NB4 (cell line): ENCODE measurements at places on chromosomes 7 and 10.

DNA sequence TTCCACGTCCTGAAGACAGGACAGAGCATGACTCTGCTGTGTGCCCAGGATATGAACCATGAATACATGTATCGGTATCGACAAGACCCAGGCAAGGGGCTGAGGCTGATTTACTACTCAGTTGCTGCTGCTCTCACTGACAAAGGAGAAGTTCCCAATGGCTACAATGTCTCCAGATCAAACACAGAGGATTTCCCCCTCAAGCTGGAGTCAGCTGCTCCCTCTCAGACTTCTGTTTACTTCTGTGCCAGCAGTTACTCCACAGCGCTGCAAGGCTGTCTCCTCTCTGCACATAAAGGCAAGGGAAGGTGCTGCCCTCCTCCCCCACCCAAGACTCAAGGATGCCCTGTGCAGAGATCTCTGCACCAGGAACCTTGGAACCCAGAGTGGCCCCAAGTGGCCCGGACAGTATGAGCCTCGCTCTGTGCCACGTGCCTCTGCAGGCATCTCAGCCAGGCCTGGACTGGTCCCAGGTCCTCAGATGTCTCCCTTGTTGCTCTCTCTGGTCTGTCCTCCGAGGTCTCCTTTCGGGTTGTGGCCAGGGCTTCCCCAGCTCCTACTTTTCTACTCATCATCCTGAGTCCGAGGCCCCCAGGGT, 230.3 kb upstream of the PRSS58 start:
- peak; percentile 36 for DNase-seq

GRCh38 chr10:132774902-132775863, 10.8 kb downstream of the NKX6-2 start:
- DNase-seq: peak; percentile 45

DNA sequence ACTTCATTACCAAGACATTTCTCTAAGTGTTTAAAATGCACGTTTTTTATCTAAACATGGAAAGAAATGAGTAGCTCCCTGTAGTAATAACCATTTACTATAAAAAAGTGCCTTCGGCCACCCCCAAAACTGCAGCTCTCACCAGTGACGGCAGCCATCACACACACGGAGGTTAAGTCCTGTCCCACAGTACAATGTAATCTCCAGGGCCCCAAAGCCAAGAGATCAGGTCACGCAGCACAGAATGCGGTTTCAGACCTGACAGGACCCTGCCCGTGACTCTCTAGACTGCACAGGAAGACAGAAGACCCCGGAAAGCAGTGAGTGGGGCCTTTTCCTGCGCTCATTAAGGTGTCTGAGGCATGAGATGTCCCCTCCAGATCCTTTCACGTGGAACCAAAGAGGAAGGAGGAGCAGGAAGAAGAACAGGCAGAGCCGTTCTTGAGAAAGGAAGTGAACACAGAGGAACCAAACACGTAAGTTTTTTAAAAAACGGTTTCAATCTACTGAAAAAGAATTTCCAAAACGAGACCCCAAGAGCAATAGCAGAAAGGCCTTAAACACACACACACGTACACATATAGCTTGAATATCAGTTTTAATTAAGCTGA, 125.7 kb downstream of the ZMYND11 start:
- no peak for DNase-seq

DNA sequence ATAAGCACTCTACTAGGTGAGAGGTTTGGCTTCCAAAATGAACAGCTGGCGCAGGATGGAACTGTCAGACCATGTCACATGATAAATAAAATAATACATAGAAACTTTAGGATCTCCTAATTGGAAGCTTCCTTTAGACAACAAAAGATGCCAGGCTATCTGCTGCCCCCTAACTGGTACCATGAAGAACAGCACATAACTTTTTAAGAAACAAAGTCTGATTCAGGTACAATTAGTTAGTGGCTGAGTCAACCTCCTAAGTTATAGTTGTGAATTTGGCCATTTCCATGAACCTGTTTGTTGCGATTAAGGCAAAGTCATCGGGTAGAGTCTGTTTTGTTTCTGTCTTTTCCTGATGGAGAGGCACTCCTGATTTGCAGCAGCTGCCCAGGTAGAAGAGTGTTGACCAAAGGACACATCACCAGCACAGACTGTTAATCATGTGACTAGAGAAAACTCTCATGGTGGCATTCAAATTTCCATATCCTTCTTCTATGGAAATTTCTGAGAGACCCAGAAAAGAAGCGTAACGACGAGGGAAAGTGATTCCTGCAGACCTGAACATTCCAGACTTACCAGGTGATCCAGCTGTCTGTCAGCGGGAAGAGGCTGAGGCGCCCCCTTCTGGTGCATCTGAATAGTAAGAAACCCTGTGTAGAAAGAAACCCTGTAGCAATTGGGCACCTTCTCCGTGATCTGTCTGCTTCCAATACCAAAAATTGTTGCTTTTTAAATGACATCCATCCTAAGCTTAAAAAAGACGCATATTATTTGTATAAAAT, 8.6 kb upstream of the INHBA start:
- peak; percentile 61 for DNase-seq

- DNase-seq: peak; percentile 64
Measured at GRCh38 chr7:92260248-92260781, 14.5 kb downstream of the ANKIB1 start.

GRCh38 chr10:61559615-61560014, 103.1 kb upstream of the CABCOCO1 start:
- DNase-seq: no peak

DNA sequence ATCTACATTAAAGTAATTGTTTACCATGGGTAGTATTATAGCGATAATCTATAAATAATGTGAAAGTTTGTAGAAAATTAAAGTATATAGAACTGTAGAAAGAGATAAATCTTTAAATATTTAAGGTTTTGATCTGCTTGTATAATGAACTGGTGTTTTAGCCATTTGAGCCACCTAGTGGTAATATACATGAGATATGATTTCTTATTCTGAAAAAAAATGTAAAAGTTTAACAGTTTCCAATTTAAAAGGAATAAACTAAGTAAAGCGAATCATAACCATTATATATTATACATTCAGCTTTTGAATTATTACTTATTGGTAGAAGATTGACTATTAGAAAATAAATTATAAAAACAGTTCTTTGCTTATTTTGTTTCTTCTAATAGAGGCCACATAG, 91.2 kb downstream of the OTUD1 start:
- DNase-seq: no peak

- no peak for DNase-seq
Measured at GRCh38 chr7:51927738-51928137, 611.1 kb upstream of the COBL start.

- DNase-seq: no peak
Measured at GRCh38 chr7:94104301-94104700, 100.1 kb upstream of the BET1 start.

- DNase-seq: no peak
Measured at GRCh38 chr10:71381611-71382010, 15.1 kb upstream of the CDH23 start.

DNA sequence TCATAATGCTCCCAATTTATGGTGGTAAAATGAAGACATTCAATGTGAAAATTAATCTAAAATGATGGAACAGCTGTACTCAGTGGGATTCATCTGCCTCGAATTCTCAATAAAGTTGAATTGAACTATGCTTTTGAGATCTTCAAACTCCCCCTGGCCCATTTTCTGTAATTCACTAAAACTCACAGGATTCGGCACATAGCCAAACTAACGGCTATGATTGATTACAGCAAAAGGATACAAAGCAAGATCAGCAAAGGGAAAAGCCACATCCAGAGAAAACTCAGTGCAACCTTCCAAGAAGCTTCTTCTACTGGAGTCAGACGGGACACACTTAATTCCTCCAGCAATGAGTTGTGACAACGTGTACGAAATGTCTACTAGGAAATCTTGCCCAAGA, 307.5 kb downstream of the CNTNAP2 start:
- DNase-seq: no peak

GRCh38 chr10:46298477-46299285, 11.9 kb downstream of the ANTXRL start:
- peak; percentile 92 for DNase-seq

DNA sequence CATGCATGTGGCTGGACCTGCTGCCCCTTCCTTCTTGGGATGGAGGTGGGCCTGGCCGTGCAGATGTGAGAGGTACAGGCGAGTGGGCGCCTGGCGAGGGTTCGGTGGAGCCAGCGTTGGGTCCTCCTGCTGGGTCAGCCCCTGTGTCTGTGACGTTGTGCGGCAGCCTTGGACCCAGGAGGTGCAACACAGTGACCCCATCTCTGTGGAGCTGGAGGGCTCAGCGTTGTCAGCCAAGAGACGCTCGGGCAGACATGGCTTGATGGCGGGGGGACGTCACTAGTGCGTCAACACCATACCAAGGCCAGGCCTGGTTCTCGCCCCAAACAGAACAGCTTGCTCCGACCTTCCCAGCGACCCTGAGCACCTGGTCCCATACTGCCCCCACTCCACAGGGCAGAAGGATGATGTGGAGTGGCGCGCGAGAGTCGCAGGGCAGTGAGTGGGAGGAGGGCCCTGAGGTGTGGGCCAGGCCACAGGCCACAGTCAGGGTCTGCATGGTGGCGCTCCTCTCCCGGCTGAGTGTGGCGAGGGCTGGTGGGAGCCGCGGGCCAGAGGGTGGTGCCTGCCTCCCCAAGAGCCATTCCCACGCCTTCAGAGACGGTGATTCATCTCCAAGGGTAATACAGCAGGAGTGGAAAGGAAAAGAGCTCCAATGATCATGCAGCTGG, 184.4 kb downstream of the DNAJB6 start:
- DNase-seq: no peak
